Cerebellar nuclear complex (tissue), 1 donor: ENCODE measurements at places on chromosomes 16 and 17.

GRCh38 chr17:63792055-63792729, 18.2 kb downstream of the DDX42 start:
- DNase-seq = no peak

- DNase-seq = no peak
Measured at GRCh38 chr16:79171931-79172705, 428.4 kb downstream of the MAF start.

GRCh38 chr17:42577140-42577531, 393 bp downstream of the PSMC3IP start:
- no peak for DNase-seq

GRCh38 chr17:33987162-33987561, 267.9 kb upstream of the CCL2 start:
- DNase-seq = no peak

- DNase-seq = no peak
Measured at GRCh38 chr16:47374629-47375028, 86.2 kb downstream of the ITFG1 start.

- DNase-seq = no peak
Measured at GRCh38 chr16:9625122-9625521, 533.7 kb downstream of the HAPSTR1 start.

DNA sequence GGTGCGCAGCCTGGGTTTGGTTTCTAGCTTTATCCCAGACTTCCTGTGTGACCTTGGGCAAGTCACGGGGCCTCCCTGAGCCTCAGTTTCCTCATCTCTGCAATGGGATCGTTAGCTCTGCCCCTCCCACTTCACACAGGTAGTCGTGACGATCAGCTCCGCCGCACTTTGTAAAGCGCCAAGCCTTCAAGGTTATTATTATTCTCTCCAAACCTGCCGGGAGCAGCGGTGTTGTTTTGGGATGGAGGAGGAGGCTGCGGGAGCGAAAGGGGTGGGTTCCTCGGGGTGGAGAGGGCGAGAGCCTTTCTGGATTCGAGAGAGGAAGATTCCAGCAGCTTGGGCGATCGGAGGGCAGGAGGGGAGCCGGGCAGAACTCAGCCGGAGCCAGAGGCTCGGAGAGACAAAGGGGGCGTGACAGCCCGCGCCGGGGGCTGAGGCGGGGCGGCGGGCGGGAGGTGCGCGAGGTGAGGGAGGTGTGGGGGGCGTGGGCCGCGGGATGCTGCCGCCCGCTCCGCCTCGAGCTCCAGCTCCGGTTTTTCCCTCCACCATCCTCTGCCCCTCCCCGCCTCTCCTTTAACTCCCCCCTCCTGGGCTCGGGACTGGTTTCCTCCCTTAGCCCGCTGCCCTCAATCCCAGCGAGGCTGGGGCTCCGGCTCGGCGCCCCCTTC, at the start of gene EFNB3:
TSS of gene EFNB3 (plus strand) at position 602 of the 668 bp plus-strand sequence. CDS start 397 bp downstream, outside the sequence.
- no peak for DNase-seq

- DNase-seq = no peak
Measured at GRCh38 chr17:17446666-17447155, 30.1 kb upstream of the MED9 start.
